RKO (cell line): ENCODE measurements at places on chromosomes 3 and 15.

GRCh38 chr15:74365598-74366445 lies 1.6 kb downstream of the CYP11A1 start:
- no peak for DNase-seq

GRCh38 chr3:151816091-151816604 lies 2.2 kb downstream of the AADAC start:
- DNase-seq = peak; percentile 28

DNA sequence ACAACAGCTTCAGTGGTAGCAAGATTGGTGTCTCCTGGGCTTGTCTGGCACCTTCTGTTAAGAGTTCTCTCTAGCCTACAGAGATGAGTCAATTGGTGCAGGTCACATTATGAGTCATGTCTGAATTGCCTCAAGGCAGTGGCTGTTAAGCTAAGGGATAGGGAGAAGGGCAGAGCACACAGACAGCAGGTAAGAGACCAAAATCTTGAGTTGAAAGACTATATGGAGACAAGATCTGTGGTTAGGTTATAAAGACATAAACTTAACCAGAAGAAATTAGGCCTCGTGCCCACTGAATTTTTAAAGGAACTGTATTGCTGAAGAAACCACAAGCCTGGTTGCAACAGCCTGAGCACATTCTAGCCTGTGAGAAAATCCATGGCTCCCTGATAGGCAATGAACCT lies 19.2 kb upstream of the KPNA1 start:
- DNase-seq = peak; percentile 80

GRCh38 chr3:114452256-114452655 lies 158.4 kb downstream of the TIGIT start:
- DNase-seq = no peak
